Activated naive CD4-positive, alpha-beta T cell (primary cell): ENCODE measurements at places on chromosomes 5 and 9.

DNA sequence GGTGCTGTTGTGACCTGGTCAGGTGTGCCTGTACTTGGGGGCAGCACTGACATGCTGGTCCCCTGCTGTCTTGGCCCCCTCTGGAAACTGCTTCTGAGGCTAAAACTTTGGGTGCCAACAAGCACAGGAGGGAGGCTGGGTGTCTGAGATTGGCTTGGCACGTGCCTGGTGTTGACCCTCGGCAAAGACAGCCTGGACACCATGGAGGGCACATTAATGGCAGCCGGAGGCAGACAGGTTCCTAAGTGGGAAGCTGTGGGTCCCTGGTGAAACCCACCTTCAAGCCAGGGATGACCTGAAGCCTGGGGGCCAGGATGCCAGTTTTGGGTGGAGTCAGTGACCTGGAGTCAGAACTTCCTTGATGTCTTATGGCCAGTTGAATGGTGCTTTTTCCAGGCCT, 894.1 kb downstream of the PTPRD start:
- no peak for DNase-seq

- DNase-seq, result no peak
Measured at GRCh38 chr9:91835216-91835615, 114.8 kb downstream of the ROR2 start.

- DNase-seq, result no peak
Measured at GRCh38 chr9:95102572-95102971, 214.9 kb downstream of the FANCC start.

GRCh38 chr9:114501796-114502682, 3.2 kb downstream of the WHRN start:
- no peak for DNase-seq

- no peak for DNase-seq
Measured at GRCh38 chr5:109177227-109177626, 232.5 kb downstream of the PJA2 start.

DNA sequence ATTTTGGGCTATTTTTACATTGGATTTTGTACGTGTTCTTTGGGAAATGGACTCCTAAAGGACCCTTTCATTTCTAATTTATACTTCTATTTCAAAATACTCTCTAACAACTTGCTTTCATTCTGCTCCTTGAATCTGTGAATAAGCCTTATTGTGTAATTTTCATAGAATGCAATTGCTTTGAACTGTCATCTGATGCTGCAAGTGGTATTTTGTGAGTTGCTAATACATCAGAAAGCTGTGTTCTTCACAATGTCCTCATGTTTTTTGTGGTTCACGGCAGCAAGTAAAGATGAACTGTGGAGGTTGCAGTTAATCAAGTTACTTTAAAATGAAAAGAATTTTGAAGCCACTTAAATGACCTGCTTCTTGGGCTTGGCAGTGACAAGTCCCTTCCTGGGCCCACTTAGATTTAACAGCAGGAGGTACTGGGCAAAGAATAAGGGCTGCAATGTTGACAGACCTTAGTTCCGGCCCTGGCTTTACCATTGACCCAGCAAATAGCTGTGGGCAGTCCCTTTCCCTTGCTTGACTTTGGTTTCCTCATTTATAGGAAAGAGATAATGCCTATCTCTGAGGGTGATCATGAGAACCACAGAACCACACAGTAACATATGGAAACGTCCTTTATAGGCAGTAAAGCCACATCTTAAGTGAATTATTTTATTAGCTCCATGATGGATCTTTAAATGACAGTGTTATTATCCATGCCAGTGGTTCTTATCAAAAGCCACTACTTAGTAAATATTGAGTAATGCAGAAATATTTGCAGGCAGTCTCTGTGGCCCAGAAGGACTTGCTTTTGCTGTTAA, 54.8 kb downstream of the IQGAP2 start:
- DNase-seq, result no peak

DNA sequence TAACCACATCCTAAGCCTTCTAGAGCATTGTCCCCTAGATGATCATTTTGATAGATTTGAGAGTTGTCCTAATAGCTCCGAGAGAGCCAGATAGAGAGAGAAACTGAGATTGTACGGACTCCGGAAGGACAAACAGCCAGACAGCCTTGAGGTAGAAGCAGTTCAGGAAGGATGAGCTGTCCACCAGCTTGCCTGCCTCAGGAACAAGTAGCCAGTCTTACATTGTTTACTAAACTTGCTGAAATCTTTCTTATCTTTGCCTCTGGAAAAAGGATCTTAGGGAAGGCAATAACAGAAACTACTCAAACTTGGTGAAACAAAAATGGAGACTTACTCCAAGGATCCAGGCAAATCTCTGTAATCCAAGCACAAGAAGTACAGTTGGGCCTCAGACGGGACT, 39.0 kb upstream of the SAP30L start:
- no peak for DNase-seq

DNA sequence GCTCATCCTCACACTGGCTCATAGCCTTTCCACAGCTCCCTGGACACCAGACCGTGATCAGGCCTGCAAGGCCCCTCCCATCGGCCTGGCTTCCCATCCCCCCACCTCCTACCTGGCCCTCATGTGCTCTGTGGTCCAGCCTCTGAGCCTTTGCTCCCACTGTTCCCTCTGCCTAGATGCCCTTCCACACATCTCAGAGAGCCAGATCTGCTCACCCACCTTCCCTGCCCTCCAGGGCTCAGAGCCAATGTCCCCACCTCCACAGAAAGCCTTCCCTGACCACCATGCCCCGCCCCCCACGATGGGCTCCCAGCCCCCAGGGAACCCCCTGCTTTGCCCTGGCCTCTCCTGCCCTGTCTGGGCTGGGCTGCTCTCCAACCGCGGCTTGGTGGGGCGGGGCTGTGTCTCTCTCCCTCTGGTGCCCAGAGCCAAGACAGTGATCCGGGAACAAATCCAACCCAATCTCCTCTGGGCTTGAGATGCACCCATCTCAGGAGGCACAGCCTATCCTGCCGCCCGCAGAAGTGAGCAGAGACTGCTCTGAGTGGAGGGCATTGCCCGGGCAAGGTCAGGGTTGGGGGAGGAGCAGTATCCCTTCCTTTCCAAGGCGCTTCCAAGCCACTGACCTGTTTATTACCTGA, 1.6 kb downstream of the NINJ1 start:
- DNase-seq, result no peak

- no peak for DNase-seq
Measured at GRCh38 chr9:118957585-118957984, 411.6 kb downstream of the BRINP1 start.

DNA sequence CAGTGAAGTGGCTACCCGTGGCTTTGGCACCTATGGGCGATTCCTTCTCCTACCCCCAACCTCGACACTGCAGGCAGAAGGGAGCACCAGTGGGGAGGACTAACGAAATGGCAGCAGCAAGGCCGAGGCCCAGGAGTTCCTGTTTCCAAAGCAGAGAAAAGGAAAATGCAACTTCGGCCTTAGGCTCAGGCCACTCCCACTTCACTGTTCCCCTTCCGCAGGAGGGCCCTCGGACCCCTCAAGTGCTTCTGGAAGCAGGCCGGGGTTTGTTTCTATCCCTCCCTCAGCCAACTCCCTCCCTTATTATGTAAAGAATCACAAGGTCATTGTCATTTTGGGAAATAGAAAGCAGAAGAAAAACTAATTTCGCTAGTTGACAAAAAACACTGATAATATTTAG, 36.4 kb upstream of the NKX2-5 start:
- no peak for DNase-seq

DNA sequence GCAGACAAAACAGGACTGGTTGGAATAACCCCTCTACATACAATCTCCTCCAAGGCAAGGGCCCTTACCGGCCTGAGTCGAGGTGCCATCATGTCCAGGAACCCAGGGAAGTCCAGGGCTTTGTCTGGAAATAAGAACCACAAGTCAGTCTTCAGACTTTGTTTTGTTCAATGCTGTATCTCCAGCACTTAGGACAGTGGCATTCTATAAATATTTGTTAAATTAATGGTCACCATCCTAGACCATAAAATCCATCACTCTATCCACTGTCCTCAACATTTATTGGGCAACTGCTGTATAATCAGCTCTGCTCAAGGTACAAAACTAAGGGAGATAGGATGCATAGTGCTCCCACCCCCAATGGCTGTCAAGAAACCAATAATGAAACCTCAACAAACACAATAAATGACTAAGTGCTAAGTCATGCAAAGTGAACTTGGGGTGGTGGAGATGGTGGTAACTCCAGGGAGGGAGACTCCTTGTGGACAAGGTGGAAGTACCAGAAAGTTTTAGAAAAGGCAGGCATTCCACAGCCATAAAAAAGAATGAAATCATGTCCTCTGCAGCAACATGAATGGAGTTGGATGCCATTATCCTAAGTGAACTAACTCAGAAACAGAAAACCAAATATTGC, 5.0 kb downstream of the RELL2 start:
- DNase-seq, result no peak

DNA sequence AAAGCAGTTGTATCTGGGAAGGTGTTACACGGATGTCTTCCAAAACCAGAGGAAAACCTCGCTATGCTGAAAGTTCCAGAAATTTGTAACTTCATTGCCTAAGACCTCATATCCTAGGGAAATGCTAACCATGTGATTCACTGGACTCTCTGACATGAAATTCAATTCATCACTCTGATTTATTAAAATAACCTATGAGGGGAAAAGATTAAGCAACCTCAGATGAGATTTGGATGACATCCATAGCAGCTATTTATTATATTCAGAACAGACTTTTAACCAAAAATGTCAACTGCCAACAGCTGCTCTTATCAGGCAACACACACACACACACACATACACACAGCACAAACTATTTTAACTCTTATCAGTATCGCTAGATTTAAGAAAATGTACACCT, 1006.4 kb upstream of the CTNND2 start:
- no peak for DNase-seq

GRCh38 chr9:137157618-137158415, 12.0 kb downstream of the LRRC26 start:
- DNase-seq, result no peak

- no peak for DNase-seq
Measured at GRCh38 chr5:39197556-39197955, 21.8 kb downstream of the FYB1 start.

GRCh38 chr5:102762095-102762534, 7.0 kb downstream of the PAM start:
- no peak for DNase-seq

DNA sequence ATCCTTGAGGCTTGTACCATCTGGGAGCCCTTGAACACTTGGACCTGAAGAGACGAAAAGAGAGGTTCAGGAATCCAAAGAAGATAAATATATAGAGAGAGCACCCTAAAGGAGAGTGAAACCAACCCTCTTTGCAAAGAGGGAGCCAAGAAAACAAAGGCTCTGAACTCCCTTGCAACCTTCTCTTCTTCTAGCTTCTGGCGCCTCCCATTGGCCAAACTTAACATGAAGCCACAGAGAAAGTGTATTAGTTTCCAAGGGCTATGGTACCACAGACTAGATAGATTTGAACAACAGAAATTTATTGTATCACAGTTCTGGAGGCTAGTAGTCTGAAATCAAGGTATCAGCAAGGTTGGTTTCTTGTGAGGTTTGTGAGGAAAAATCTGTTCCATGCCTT, 175.1 kb downstream of the HCN1 start:
- no peak for DNase-seq

- DNase-seq, result no peak
Measured at GRCh38 chr9:127366594-127366993, 30.4 kb upstream of the SLC2A8 start.

- DNase-seq, result no peak
Measured at GRCh38 chr5:4370218-4370617, 769.9 kb upstream of the ADAMTS16 start.

- DNase-seq, result no peak
Measured at GRCh38 chr5:42547141-42547540, 123.9 kb downstream of the GHR start.

GRCh38 chr9:134522976-134523375, 118.6 kb upstream of the COL5A1 start:
- no peak for DNase-seq

GRCh38 chr5:42581845-42582244, 158.6 kb downstream of the GHR start:
- no peak for DNase-seq

GRCh38 chr5:14464671-14465070, 116.9 kb upstream of the OTULINL start:
- no peak for DNase-seq

- DNase-seq, result no peak
Measured at GRCh38 chr5:55136521-55136920, 23.4 kb upstream of the GPX8 start.

- no peak for DNase-seq
Measured at GRCh38 chr5:150671509-150672236, 10.6 kb downstream of the MYOZ3 start.

DNA sequence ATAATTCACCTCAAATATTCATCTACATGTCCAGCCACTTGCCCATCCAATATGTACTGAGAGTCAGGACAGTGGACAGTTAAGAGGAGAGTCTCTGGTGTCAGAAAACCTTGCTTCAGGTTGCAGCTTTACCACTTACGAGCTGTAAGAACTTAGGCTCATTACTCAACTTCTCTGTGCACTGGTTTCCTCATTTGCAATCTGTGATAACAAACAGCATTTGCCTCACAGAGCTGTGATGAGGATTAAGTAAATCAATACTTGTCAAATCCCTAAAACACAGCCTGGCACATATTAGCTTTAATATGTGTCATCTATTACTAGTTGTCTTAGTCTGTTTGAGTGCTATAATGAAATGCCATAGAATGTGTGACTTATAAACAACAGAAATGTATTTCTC, 8.6 kb downstream of the GOLGA1 start:
- DNase-seq, result no peak

GRCh38 chr9:15469406-15469805, 41.4 kb downstream of the PSIP1 start:
- no peak for DNase-seq

DNA sequence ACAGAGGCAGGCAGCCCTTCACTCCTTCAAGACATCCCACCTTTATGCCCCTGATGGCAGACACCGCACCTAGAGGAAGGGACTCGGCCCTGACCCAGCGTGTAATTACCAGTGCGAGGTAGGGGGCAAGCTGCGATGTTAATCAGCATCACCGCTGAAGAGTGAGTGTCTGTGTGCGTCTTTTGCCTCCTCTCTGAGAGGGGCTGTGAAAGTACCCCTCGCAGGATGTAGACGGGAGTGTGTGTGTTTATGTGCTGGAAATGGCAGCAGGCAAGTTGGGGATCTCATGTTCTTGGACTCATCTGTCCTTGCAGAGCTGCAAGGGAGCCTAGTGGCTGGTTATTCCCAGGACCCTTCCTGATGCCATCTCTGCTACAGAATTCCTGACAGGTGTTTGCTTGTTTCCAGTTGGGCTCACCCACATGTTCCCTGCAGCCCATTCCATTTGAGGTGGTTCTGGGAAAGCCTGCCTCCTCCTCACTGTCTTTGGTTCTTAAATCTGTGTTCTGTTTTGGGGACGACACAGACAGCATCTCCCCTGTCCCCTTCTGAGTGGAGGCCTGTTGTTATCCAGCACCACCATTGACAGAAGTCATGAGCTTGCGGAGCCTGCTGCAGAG, 70.5 kb downstream of the ZNF618 start:
- DNase-seq, result no peak

DNA sequence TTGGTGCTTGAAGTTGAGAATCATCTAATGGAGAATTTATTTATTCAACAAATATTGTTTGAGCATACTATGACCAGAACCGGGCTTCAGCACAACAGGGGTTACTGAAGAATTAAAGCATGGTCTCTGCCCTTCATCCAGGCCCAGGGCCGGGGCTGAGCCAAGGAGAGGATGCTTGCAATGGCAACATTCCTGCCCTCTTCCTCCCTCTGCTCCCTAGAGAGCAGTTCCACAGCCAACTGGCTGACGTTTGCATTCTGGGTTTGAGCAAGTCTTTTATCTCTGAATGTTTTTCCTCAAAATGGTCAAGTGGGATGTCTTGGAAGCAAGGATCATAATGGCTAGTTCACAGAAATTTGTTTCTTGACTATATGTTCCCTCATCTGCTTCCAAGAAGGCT, 80.7 kb downstream of the GLDC start:
- no peak for DNase-seq

- DNase-seq, result no peak
Measured at GRCh38 chr5:69007163-69007562, 86.7 kb upstream of the SLC30A5 start.
